Left lobe of liver (tissue), 2 donors: ENCODE measurements at places on chromosomes 2 and 18. TPM values are rescaled to one million over a fixed set of nuclear protein-coding genes. Genes with fewer than 3 reads are reported as not detected.

DNA sequence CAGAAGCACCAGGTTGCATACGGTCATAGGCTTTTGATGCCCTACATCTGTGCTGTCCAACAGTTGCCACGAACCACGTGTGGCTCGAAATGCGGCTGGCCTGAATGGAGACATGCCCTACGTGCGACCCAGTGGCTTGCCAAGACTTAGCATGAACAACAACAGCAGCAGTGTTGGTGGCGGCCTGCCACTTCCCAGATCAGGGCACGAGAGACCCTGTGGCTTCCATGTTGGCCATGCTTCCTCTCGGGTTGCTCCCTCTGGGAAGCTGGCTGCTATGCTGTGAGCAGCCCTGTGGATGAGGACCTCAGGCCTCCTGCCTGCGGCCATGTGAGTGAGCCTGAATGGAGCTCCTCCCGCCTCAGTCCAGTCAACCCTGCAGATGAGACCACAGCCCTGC, 212.3 kb downstream of the HDAC4 start:
- DNase-seq = peak; percentile 37

DNA sequence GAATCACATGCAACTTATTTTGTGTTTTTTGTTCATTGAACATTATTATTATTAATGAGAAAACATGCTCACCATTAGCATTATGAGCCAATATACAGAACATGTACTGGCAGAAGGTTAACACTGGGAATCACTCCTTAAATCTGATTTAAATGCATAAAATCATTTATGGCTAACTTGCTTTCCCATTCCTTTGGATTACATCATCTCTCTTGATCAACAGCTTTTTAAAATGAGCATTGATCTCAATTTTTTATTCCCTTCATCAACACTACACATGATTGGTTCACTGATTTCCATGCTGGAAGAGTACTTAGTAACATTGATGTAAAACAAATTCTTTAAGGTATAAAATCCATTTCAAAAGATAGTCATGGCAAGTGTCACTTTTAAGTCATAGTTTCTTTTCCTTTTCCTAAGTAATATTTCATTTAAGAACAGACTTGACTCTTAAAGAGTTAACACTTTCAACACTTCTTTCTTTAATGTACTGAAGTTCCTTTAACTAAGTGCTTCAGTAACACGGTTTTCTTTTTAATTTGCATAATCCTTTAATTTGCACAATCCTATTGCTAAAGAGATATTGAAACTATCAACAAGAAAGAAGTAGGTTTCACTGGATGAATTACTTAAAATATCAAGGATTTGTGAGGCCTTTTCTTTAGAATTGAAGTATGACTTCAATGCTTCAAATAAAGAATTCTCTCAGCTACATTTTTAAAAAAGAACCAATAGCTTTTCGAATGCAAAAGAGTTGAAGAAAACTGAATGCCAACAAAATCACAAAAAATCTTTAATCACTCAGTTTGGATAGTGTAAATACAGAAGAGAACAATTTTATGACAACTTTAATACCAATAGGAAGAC, 24.9 kb upstream of the BUB1 start:
- no peak for DNase-seq

CYP27C1 gene
- 0.05 TPM for total RNA-seq

SGPP2 gene
- 0.23 TPM for total RNA-seq

SNTG2 gene
- not detected for total RNA-seq

LINC00305 gene
- total RNA-seq = not detected

DNA sequence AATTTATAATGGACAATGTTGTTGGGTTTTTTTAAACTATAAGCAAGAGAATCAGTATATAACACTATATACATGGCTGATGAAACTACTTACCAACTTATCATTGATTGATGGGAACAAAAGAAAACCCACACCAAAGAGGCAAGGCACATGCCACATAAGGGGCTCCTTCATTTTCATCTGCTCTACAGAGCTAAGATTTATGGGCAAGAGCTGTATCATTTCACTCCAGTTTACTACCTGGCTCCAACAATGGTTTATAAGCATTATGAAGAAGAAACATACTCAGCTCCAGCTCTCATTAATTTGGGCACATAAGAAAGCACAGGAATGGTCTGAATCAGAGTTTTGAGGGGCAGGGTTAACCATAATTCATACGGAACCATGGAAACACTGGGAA, 283.3 kb downstream of the AGPS start:
- no peak for DNase-seq

- no peak for DNase-seq
Observed at GRCh38 chr2:172177996-172178395, 75.3 kb upstream of the DLX2 start.

DNA sequence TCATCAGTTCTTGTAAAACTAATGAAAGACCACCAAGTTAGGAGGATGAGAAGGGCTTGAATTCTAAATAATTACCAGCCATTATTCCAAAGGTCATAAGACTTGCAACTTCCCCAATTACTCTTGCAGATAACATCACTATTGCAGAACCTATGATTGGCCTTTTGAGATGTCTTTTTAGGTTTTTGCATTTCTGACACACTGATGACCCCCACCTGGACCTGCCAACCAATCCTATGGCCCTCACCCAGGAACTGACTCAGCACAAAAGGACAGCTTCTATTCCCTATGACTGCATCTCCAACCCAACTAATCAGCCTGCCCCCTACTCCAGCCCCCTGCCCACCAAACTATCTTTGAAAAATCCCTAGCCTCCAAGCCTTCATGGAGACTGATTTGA, 111.5 kb upstream of the COPS8 start:
- no peak for DNase-seq

PLGLB1 gene
- total RNA-seq = 104 TPM

DNA sequence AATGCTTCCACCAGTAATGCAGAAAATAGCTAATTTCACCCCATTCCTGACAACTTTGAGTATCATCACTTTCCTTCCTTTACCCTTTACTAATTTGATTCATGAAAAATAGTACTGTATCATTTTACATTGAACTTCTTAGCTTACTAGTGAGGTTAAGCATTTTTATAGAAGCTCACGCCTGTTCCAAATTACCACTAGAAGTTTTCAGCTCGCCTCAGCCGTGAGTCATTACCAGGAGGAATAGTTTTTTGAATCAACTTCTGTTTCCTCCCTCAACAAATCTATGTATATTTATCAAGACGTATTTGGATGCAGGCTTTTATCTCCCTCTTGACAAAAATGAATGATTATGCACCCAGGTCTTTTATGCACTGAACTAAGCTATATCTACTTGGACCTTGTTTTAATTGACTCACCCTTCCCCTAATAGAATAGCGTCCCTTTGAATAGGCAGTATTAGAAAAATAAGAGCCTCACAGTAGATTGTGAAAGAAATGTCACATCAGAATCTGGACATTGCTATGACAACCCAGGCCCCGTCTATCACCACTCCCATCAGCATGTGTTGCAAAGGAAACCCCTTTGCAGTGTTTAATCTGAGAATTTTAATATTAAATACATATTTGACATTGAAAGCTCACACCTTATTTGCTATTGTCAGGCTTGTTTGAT, 207.4 kb upstream of the NRP2 start:
- no peak for DNase-seq

SMYD1 gene
- not detected for total RNA-seq

GRCh38 chr2:17878281-17879136, at the start of gene KCNS3:
KCNS3 (plus strand) TSS chr2:17878667; CDS start chr2:17931009, 52,342 bp downstream.
- peak; percentile 66 for DNase-seq
